MM.1S (cell line): ENCODE measurements at places on chromosomes 16 and 17.

DNA sequence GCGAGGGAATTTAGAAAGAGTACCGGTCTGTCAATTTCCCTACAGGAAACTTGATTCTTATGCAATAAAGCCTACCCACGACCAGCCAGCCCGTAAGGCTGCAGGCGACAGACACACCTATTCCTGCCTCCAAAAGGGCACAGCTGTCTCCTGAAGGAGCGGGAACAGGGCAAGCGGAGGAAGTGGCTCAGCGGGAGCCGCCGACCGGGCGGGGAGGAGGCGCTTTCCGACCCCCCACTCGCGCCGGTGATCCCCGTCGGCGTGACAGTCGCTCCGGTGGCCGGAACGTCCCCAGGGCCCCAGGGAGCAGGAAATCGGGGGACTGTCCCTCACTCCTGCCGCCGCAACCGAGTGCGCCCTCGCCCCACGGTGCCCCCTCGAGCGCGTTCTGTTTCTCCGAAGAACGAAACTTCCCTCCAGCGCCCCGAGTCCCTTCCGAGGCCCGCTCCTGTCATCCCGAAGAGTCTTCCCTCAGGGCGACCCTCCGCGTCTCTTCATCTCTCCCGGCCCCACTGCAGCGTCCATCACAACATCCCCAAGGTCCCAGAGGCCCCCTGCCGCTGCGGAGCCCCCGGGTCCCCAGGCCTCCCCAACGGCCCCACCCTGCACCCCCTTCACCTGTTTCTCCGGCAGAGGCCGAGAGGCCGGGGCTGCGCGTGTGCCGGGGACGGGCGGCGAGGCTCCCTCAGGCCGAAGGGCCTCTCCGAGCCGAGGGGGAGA, 421 bp downstream of the STAT3 start:
- H3K27me3 ChIP-seq = no peaks in the 10 kb centered on the region
- H3K36me3 ChIP-seq = no peaks in the 10 kb centered on the region
- peak; percentile 18 for DNase-seq
- H3K4me1 ChIP-seq = peaks cover 10% of the 10 kb centered on the region
- peak overlapping the region; percentile 43; the same call in 1 of the 2 replicates for H3K27ac ChIP-seq

GRCh38 chr16:47144559-47144877, 773 bp upstream of the NETO2 start:
- H3K36me3 ChIP-seq = no peaks in the 10 kb centered on the region
- no peaks in the 10 kb centered on the region for H3K4me1 ChIP-seq
- H3K4me3 ChIP-seq = peak overlapping the region; percentile 32

DNA sequence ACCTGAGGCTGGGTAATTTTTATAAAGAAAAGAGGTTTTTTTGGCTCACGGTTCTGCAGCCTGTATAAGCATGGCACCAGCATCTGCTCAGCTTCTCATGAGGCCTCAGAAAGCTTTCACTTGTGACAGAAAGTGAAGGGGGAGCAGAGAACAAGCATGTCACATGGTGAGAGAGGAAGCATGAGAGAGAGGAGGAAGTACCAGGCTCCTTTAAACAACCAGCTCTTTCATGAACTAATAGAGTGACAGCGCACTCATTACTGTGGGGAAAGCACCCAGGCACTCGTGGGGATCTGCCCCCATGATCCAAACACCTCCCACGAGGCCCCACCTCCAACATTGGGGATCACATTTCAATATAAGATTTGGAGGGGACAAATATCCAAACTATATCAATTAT, 86.8 kb downstream of the USP32 start:
- H3K27me3 ChIP-seq = no peaks in the 10 kb centered on the region
- H3K4me3 ChIP-seq = no peak overlapping the region
- 0 out of 2 replicates have a peak, but pooled peaks cover 4% of the 10 kb centered on the region for H3K36me3 ChIP-seq
- no peaks in the 10 kb centered on the region for H3K4me1 ChIP-seq

DNA sequence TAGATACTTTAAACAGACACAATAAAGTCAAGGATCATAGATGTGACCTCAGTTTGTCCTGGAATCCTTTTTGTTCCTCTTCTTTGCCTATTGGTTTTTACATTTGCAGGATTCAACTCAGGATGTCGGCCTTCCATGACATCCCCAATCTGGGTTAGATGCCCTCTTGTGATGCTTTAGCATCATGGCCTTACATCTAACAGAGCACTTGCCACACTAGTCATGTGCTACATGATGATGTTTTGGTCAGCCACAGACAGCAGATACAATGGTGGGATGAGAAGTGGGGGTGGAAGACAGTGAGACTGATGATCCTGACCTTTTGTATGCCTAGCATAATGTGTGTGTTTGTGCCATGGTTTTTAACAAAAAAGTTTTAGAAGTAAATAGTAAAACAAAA, 1.8 kb upstream of the SYNRG start:
- H3K27ac ChIP-seq = no peak overlapping the region
- H3K4me3 ChIP-seq = no peak overlapping the region
- DNase-seq = no peak
- H3K27me3 ChIP-seq = no peaks in the 10 kb centered on the region
- H3K36me3 ChIP-seq = no peaks in the 10 kb centered on the region; the same call in 1 of the 2 replicates

GRCh38 chr16:21590287-21590686, 9.1 kb upstream of the METTL9 start:
- no peaks in the 10 kb centered on the region for H3K4me1 ChIP-seq
- no peak for DNase-seq
- H3K27ac ChIP-seq = no peak overlapping the region
- H3K4me3 ChIP-seq = no peak overlapping the region
- no peaks in the 10 kb centered on the region for H3K36me3 ChIP-seq

DNA sequence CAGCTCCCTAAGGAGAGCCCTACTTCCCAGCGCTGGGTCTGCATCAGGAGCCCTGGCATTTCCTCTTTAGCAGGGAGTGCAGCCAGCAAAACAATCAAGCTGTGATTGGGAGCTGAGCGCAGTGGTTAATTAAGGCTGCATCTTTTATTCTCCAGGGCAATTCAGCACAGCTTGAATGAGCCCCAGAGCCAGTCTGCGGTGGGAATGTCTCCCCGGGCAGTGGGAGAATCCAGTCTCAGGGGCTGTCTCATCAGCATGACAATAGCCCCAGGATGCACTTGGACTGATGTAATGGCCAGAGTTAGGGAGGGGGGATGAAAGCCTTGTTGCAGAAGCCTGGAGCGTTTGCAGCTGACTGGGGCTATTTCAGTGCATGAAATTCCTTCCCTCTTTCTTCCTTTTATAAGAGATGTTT, 292.6 kb upstream of the SOX9 start:
- no peak for DNase-seq
- no peaks in the 10 kb centered on the region for H3K27me3 ChIP-seq
- H3K4me1 ChIP-seq = no peaks in the 10 kb centered on the region
- no peak overlapping the region for H3K27ac ChIP-seq
- no peaks in the 10 kb centered on the region for H3K36me3 ChIP-seq

- H3K27ac ChIP-seq = no peak overlapping the region
- no peak for DNase-seq
- no peaks in the 10 kb centered on the region for H3K36me3 ChIP-seq
These were observed 7.8 kb downstream of the CDRT15 start for GRCh38 chr17:14228903-14229302.

DNA sequence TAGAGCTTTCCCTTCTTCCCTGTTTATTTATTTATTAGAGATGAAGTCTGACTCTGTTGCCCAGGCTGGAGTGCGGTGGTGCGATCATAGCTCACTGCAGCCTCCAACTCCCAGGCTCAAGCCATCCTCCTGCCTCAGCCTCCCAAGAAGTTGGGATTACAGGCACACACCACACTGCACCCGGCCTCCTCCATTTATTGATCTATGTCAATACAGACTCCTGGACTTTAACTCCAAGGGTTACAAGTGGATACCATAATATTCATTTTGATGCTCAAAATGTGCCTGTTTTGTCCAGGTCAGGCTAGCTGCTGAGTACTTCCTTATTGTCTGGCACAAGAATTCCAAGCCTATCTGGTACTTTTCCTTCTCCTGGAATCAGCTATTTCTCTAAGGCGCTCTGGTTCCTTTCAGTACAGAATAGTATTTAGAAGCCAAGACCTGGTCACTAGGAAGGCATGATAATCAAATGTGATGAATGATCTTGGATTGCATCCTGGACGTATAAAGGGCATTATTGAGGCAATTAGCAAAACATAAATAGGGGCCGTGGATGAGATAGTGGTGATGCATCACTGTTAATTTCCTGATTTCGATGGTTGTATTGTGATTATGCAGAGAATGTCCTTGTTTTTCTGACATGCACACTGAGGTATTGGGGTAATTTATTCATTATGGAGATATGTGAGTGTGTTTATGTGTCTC, 21.7 kb downstream of the IL4R start:
- H3K27me3 ChIP-seq = no peaks in the 10 kb centered on the region
- DNase-seq = no peak
- H3K4me3 ChIP-seq = no peak overlapping the region
- H3K36me3 ChIP-seq = no peaks in the 10 kb centered on the region
- no peaks in the 10 kb centered on the region for H3K4me1 ChIP-seq

- no peak overlapping the region for H3K27ac ChIP-seq
- no peak overlapping the region for H3K4me3 ChIP-seq
- no peaks in the 10 kb centered on the region for H3K27me3 ChIP-seq
- peaks cover 13% of the 10 kb centered on the region for H3K4me1 ChIP-seq
- no peak for DNase-seq
- no peaks in the 10 kb centered on the region for H3K36me3 ChIP-seq
These were observed 71.7 kb upstream of the PMFBP1 start for GRCh38 chr16:72243621-72244020.

- H3K36me3 ChIP-seq = no peaks in the 10 kb centered on the region; the same call in 1 of the 2 replicates
- H3K4me1 ChIP-seq = peaks cover 12% of the 10 kb centered on the region
- H3K27me3 ChIP-seq = no peaks in the 10 kb centered on the region
- peak; percentile 35 for DNase-seq
- no peak overlapping the region for H3K4me3 ChIP-seq
These were observed 4.0 kb downstream of the SLC35B1 start for GRCh38 chr17:49703557-49704277.

DNA sequence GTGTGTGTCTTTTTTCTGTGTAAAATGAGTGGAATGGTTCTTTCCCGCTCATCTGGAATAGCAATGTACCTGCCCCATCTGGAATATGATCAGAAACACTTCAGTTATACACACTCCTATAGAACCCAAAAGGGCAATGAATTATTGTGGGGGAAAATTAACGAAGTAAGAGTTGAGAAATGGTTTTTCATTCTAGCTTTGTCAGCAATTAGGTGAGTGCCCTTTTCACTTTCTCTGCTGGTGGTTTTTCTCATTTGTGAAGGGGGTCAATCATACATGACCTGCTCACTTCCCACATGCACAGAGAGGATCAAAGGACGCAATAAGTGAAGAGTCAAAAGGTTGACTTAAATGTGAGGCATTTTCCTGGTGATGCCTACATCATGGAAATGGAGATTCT, 168.0 kb downstream of the HS3ST3B1 start:
- no peak for DNase-seq
- H3K36me3 ChIP-seq = no peaks in the 10 kb centered on the region
- no peak overlapping the region for H3K27ac ChIP-seq
- no peaks in the 10 kb centered on the region for H3K4me1 ChIP-seq
- no peaks in the 10 kb centered on the region for H3K27me3 ChIP-seq
